ENCODE measurements at places on chromosomes 1 and 21. TPM values are rescaled to one million over a fixed set of nuclear protein-coding genes. Genes with fewer than 3 reads are reported as not detected.

- no peak for DNase-seq
Observed at GRCh38 chr1:110293601-110294104, 45.5 kb upstream of the RBM15 start.

LAMB3 gene
- total RNA-seq, result 72.0 TPM

GJA9 gene
- not detected for total RNA-seq

HAO2 gene
- total RNA-seq, result not detected

CR1L gene
- total RNA-seq, result not detected

- DNase-seq, result no peak
Observed at GRCh38 chr1:172185211-172185610, 235.3 kb upstream of the C1orf105 start.

- DNase-seq, result no peak
Observed at GRCh38 chr1:179709841-179710329, 33.2 kb upstream of the FAM163A start.

DNA sequence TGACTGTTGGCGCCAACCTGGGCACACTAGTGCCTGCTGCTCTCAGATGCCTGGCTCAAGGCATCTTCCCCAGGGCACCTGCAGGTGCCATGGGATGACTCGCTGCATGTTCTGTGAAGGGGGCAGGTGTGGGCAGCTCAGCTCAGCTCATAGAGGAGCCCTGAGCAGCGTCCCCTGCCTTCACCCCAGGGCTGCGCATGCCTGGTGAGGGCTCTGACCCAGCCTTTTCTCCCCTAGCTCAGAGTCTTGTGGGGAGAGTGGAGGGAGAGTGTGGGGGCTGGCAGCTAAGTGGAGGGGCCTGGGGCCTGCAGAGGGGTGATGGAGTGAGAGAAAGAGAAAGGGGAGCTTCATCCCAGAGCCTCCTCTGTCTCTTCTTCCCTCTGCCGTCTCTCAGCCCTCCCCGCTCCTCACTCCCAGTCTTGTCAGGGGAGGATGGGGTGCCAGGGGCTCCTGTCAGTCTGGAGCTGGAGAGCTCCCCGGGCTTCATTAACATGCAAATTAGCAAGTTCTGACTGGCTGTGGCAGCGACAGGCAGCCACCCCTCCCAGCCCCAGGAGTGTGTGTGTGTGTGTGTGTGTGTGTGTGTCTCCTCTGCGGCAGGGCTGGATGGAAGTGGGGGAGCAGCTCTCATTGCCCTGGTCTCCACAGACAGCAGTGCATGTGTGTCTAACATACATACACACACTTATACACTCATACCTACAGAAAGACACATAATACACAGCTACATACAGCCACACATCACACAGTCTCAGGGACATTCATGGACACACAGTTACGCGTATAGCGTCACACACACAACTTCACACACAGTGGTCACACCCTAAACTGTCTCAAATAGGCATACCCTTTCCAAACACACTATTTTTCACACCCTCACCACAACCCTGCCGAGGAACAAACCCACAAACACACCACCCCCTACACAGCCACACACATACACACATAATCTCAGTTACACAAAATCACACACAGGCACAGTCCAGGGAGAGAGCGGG lies 34.0 kb downstream of the FOXO6 start:
- DNase-seq, result no peak

DNA sequence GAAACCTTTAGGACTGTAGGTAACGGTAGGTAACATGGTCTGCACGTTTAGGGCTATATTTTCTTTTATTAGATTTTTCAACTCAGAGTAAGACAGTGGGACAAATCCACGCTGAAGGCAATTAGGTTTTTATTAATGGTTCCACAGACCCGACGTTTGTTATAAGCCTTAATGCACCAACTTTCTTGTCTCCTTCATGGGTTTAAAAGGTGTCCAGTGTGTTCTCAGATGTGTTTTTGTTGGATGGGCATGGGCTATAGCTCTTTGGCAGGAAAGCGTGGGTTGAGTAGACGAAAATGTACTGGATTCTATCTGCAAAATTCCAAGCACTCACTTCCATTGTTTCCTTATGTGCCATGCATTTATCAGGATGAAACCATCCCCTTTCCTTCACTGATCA lies 88.0 kb upstream of the SIM2 start:
- DNase-seq, result no peak

ELF3 gene
- total RNA-seq, result 265 TPM

DNA sequence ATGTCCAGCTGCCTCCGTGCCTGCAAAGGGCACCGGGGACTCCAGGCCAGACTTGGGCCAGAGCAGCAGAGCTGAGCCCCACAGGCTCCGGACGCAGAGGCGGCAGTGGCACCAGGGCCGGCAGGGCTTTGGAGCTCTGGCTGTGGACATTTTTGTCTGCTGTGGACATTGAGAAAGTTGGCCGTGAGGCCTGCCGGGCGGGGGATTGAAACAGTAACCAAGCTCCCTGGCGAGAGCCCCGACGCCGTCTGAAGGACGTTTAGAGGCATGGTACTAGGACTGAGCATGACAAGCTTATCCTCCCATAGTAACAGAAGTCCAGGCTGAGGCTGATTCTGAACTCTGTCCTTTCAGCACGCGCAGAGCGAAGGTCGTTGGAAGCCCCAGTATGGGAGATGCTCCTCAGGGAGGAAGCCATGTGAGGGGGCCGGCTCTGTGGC lies 323.8 kb downstream of the AMY1C start:
- DNase-seq, result no peak

PPIH gene
- total RNA-seq, result 59.8 TPM

CADM3 gene
- not detected for total RNA-seq

LIN9 gene
- 5.5 TPM for total RNA-seq

DNA sequence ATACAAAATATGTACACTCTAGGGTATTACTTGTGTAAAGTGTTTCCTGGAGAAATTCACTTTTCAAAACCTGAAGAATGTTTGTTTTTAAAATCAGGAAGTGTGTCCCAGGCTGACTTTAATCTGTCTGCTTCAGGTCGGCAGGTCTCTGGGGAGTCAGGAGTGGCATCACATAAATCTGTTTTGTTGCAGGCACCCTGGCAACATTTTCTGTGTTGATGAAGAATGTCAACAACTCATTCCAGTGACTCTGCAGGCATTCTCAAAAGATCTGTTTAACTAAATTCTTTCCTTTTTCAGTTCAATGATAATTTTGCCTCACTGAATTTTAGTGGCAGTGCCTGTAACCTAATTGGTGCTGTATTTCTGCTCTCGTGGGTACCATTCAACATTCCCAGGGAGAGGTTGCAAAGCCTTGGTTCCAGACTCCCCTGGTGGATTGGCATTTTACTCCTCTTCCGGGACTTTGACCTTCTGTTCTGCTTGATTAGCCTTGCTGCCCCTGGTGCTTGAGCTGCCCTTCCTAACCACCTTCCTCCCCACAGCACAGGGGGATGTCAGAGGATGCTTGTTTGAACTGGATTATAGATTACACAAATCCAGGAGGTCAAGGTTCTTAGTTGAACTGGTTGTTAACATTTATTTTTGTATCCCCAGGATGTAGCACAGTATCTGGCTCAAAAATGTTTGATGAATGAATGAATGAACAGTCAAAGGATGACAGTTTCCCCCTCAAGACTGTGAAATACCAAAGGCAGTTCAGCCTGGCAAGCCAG lies 55.4 kb upstream of the LPGAT1 start:
- DNase-seq, result peak; percentile 38

C1orf105 gene
- not detected for total RNA-seq

DNA sequence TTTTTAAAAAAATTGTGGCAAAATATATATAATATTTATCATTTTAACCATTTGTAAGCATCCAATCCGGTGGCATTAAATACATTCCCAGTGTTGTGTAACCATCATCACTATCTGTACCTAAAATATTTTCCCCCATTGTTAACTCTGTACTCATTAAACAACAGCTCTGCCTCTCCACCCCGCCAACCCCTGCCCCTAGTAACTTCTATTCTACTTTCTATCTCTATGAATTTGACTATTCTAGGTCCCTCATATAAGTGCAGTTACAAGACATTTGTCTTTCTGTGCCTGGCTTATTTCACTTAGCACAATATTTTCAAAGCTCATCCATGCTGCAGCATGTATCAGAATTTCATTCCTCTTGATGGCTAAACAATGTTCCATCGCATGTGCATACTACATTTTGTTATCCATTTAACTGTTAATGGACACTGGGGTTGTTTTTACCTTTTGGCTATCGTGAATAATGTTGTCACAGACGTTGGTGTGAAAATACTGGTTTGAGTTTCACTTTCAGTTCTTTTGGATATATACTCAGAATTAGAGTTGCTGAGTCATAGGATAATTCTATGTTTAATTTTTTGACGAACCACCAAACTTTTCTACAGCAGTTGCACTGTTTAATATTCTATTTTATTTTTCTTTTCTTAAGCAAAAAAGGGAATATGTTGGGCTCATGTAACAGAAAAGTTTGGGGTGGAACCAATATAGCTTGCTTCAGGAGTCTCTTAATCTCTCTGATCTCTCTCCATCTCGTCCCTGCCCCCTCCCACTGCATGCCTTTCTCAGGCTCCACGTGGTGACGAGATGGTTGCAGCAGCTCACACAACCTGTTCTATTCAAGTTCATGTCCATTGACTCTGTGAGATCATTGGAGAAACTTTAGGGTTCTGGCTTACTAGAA lies 25.2 kb upstream of the RCAN1 start:
- no peak for DNase-seq

ANKRD65 gene
- 2.7 TPM for total RNA-seq

STK40 gene
- 38.5 TPM for total RNA-seq

- no peak for DNase-seq
Observed at GRCh38 chr1:21845646-21846641, 33.9 kb downstream of the LDLRAD2 start.

APOBEC4 gene
- not detected for total RNA-seq

- no peak for DNase-seq
Observed at GRCh38 chr1:71510725-71511124, 429.9 kb upstream of the ZRANB2 start.

LRRIQ3 gene
- 1.4 TPM for total RNA-seq

- DNase-seq, result no peak
Observed at GRCh38 chr1:29044010-29044409, 79.7 kb downstream of the TMEM200B start.

GRCh38 chr1:88802950-88803349 lies 88.4 kb downstream of the GTF2B start:
- no peak for DNase-seq

GIPC2 gene
- 1.5 TPM for total RNA-seq

- no peak for DNase-seq
Observed at GRCh38 chr1:76185207-76185606, 110.7 kb downstream of the ST6GALNAC3 start.

NPPB gene
- total RNA-seq, result 3.5 TPM

GRCh38 chr1:41418857-41419583 lies 57.8 kb downstream of the FOXO6 start:
- DNase-seq, result peak; percentile 29

- no peak for DNase-seq
Observed at GRCh38 chr1:20558191-20558590, 5.8 kb downstream of the FAM43B start.

ATAD3C gene
- total RNA-seq, result 0.36 TPM

DNA sequence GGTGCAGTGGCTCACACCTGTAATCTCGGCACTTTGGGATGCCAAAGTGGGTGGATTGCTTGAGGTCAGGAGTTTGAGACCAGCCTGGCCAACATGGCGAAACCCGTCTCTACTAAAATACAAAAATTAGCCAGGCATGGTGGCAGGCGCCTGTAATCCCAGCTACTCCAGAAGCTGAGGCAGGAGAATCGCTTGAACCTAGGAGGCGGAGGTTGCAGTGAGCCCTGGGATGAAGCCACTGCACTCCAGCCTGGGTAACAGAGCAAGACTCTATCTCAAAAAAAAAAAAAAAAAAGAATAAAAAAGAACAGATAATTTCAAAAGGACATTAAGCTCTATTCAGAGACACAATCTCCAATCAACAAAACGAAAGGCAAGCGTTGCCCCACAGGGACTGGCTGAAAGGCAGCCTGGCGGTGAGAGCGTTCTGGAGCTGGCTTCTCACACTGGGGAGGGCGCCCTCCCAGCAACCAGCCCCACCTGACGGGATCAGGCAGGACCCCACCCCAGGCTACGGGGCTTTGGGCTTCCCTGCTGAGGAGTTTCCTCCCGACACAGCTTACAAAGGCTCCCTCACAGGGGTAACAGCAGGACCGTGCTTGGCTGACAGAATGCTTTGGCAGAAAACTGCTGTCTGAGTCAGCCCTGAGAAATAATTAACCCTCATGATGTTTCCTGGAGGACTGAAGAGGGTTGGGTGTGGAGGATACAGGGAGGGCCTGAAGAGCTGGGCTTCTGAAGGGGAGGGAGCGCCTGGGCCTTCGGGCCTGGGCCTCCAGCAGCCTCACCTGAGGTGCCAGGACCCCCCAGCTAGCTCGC lies 31.1 kb upstream of the SRP9 start:
- DNase-seq, result peak; percentile 85

- DNase-seq, result no peak
Observed at GRCh38 chr1:96292141-96292540, 429.4 kb upstream of the PTBP2 start.

DNA sequence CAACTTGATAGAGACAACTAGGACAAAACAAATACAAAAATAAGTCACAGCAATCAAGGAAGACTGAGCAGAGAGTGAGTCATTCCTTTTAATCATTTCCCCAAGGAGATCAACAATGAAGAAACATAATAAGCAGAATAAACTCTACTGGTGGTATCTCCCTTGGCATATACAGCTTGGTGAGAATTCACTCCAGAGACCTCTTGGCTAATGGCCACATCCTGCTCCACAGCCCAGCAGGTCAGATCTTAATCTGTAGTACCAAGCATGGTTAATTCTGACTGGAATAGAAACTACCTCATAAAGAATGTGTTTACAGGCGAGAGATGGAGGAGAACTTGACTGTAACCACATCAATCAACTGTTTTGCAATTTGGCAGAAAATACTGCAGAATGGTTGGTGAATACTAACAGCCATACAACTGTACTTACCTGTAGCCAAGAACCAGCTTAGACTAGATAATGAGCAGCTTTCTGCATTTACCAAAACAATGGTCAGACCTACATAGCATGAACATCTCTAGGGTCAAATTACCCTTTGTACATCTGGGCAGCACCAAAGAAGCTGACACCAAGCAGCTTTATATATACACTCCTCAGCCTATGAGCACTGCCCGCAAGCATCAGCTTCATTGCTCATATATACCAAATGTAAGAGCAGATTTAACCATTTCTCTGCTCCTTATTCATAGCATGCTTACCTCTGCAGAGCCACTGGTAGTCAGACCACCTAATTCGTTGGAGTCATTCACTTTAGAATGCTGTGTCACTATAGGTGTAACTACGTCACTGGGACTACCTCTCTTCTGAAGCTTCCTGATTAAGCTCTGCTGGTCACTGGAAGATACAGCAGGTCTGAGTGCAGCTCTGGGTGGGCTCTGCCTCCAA lies 51.0 kb downstream of the KIAA0319L start:
- peak; percentile 99 for DNase-seq

GRCh38 chr1:214603819-214604252 lies 841 bp downstream of the CENPF start:
- no peak for DNase-seq

GRCh38 chr1:169595764-169596711 lies 9.8 kb upstream of the F5 start:
- no peak for DNase-seq

GRCh38 chr1:188237573-188238348 lies 1409.0 kb downstream of the PLA2G4A start:
- DNase-seq, result no peak

DNA sequence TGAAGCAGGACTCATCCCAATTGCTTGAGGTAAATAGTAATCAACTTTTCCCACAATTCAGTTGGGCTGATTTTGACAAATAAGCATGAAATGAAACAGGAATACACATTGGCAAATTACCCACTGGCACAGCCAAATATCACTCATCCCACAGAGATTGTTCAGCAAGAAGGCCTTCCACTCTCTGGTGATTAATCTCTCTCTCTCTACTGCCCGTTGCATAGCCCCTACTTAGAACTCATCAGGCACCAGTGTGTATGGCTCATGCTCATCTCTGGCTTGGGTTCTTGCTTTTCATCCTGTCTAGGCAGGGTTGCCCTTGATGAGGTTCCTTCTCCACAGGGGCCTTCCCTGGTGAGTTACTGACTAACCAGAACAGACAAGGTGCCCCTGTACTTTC lies 1.1 kb downstream of the BSDC1 start:
- no peak for DNase-seq
